Iris pigment epithelial cell (primary cell): ENCODE measurements at places on chromosomes 3 and 15.

GRCh38 chr3:178277605-178278004 is 258.6 kb upstream of the KCNMB2 start:
- DNase-seq = no peak

DNA sequence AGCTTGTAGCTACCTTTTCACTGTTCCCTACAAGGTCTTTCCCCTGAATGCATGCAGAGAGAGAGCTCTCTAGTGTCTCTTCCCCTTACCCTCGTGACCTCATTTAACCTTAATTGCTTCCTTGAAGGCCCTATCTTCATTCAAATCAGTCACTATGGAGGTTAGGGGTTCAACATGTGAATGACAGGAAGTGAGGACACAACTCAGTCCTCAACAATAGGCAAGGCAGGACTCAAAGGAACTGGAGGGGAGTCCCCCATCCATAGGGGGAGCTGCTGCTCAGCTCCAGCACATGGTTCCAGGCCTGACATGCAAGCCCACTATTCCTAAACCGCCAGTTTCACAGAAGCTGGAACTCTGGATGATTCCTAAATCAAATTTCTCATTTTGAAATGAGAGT is 33.8 kb upstream of the GYG1 start:
- peak; percentile 17 for DNase-seq

DNA sequence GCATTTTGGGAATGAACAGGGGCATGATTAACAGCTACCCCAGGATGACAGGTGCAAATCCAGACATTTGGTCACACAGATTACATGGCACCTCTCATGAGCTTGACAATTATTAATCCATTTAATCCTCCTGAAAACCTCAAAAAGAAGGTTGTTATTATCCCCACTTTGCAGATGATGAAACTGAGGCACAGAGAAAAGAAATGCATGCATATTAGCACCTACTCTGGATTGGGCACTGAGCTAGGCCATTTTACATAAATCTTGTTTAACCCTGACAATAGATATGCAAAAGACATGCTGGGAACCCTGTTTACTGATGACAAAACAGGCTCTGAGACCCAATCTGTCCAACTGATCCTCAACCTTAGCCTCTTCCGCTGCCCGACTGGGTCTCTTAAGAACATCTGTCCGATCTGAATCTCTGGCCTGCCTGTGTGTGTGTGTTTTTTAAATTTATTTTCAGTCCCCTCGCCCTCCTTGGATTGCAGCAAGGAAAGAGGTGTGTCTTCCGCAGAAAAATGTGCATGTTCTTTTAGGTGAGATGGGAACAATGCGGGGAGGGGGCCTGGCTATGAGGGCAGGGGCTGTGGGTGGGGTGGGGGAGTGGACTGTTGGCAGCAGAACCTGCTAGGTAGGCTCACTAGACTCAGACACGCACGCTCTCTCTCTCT is 162.5 kb downstream of the WNT7A start:
- DNase-seq = no peak

- DNase-seq = no peak
Observed at GRCh38 chr15:95758851-95759250, 571.6 kb upstream of the NR2F2 start.

DNA sequence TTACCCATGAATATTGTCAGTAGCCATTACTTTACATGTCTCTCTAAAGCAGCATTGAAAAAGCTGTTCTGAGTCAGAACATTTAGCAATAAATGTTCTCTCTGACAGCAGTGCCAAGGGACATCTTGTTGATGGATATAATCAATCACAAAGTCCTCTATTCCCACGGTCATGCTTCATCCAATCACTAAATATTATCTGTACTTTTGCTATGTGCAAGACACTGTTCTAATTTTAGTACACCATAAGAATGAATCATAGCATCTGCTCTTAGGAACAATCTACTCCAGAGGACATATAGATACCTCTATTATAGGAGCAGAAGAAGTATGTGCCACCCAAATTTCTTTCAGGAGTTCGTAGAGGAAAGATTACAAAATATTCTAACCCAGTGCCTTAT is 142.5 kb upstream of the MBNL1 start:
- peak; percentile 66 for DNase-seq

DNA sequence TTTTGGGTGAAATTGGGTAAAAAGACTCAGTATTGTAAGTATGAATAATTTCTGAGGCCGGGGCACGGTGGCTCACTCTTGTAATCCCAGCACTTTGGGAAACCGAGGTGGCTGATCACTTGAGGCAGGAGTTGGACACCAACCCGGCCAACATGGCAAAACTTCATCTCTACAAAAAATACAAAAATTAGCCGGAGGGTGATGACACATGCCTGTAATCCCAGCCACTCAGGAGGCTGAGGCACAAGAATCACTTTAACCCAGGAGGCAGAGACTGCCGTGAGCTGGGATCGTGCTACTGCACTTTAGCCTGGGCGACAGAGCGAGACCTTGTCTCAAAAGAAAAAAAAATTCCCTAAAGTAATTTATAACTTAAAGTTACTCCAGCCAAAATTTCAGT is 162.2 kb downstream of the APBA2 start:
- DNase-seq = no peak

DNA sequence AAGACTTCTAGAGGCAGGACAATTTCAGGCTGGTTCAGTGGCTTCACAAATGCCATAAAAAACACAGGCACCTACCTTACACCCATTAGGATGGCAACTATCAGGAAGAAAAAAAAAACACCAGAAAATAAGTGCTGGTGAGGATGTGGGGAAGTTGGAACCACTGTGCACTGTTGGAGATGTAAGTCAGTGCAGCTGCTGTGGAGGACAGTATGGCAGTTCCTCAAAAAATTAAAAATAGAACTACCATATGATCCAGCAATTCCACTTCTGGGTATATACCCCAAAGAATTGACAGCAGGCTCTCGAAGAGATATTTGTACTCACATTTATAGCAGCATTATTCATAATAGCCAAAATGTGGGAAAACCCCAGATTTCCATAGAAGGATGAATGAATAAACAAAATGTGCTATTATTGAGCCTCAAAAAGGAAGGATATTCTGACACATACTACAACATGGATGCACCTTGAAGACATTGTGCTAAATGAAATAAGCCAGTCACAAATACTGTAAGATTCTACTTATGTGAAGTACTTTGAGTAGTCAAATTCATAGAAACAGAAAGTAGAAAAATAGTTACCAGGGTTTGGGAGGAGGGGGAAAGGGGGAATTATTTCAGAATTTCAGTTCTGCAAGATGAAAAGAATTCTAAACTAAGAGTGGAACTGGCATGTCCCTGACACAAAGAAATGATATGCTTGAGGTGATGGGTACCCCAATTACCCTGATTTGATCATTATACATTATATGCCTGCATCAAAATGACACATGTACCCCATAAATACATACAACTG is 40.9 kb downstream of the NR1D2 start:
- no peak for DNase-seq

DNA sequence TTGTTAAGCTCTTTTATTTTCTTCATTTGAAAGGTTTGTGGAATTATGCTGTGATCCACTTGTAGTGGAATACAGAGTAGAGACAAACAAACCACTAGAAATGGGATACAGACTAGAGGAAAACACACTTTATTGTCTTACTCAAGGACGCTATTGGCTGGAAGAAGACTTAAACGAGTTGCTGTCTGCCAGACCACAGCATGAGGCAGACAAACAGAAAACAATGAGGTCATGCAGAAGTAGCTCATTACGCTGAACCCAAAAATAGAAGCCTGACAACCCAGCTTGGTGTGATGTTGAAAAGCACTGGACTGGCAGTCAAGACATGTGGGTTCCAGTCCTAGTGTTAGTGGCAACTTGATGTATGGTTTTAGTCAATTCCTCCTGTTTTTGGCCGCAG is 62.4 kb upstream of the P3H2 start:
- peak; percentile 99 for DNase-seq

- DNase-seq = peak; percentile 51
Observed at GRCh38 chr15:40582726-40583246, 11.3 kb upstream of the KNL1 start.

- DNase-seq = no peak
Observed at GRCh38 chr3:133303430-133303829, 96.4 kb upstream of the BFSP2 start.

- peak; percentile 79 for DNase-seq
Observed at GRCh38 chr3:158731938-158732855, at the start of gene RARRES1. Gene RARRES1, minus strand, starts transcription at chr3:158732457. Its CDS starts 42 bp downstream, at chr3:158732415.

DNA sequence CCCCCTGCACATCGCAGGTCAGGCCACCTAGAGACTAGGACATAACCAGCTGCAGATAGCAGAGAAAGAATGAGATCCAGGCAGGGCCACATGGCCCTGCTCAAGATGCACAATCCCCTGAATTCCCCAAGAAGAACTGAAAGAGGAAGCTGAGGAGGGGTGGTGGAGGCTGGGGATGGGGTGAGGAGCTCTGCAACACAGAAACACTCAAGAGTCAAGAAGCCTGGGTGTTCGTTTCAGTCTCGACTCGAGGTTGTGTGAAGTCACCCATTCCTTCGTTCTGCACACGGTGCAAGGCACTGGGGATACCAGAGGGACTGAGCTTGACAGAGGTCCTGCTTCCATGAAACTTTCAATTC is 62.0 kb downstream of the TLE3 start:
- no peak for DNase-seq

DNA sequence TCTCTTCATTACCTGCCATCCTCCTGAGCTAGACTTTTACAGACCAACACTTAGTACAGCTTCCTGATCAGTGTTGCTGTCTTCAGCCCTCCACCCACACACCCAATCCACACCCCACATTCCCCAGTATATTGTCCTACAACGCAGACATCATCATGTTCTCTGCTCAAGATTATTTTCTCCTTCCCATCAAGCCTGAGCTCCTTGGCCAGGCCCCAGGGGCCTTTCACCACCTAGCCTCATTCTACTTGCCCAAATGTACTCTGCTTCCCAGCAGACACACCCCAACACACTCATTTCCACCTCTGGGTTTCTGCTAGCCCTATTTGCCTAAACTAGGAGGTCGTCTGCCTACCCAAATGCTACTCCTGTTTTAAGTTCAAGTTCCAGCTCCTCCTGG is 37.0 kb downstream of the DAPK2 start:
- DNase-seq = peak; percentile 40

DNA sequence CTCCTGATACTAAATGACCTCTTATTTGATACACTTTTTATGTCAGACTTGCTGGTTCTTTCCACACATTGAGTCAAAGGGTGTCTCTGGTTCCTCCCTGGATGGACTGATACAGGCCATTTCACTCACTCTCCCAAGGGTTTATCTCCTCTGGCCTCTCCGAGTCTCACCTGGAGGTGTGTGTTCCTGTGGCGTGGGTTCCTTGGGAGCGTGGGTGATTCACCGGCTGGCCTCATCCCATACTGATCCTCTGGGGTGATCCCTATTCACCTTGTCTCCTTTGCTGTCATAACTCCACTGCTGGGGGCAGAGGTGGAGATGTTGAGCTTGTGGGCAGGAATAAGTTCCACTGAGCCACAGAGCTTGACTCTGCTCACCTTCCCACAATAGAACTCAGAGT is 61.1 kb downstream of the ST6GAL1 start:
- no peak for DNase-seq

GRCh38 chr3:155619118-155619915 is 125.6 kb downstream of the PLCH1 start:
- no peak for DNase-seq

DNA sequence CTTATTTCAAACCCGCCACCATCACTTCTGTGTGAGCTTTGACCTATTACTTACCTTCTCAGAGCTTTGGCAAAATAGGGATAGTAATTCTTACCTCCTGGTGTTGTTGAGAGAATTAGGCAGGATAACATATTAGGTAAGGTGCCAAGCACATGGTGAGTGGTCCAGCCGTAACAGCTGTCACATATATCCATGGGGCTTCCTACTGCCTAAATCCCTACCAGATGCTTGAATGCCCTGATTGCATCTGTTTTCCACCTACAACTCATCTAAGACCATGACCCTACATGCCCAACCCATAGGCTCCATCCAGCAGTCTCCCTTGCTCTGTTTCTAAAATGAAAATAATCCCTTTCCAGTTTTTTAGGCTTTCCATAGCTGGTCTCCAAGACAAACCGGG is 162.3 kb upstream of the NR2E3 start:
- no peak for DNase-seq
